ENCODE measurements at places on chromosomes 1 and 21.

DNA sequence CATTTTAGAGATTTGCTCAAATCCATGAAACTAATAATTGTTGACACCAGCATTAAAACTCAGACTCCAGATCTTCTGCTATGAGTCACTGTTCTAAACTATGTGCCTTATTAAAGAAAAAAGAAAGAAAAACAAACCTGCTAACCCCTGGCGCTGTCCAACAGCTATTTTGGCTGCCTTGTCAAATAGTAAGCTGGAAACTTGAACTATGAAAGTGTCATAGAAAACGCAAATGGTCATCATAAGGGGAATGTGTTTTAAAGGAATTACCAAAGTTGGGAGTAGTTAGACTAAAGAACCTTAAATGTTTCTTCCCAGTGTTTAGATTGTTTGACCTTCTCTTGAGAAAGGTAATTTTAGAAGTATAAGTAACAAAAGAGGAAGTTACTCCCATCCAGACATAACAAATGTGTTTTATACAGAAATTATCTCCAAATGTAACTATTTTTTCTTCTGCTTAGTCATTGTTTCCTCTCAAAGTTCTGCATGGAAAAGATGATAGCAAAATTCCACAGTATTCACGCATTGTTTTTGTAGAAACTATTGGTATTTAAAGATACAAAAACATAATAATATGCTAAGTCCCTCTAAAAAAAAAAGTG is 272.4 kb downstream of the TPR start:
- no peak for DNase-seq

DNA sequence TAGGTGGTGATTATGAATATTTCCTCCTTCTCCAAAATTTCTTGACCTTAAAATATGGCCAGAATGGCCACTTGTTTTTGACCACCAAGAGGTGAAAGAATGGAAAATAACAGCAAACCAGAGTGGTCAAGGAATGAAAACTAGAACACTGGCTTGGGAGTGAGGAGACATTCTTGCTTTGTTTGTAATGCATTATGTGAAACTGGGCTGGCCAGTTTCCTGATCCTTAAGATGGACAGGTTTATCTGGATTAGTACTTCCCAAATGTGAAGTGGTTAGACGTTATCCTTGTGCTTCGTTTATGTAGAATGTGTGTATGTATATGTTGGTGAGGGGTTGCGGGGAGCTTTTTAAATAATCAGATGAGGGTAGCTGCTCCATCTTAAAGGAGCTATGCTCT is 12.8 kb downstream of the PLA2G4A start:
- no peak for DNase-seq

GRCh38 chr1:94973309-94973922 is 46.5 kb upstream of the CNN3 start:
- DNase-seq: no peak

DNA sequence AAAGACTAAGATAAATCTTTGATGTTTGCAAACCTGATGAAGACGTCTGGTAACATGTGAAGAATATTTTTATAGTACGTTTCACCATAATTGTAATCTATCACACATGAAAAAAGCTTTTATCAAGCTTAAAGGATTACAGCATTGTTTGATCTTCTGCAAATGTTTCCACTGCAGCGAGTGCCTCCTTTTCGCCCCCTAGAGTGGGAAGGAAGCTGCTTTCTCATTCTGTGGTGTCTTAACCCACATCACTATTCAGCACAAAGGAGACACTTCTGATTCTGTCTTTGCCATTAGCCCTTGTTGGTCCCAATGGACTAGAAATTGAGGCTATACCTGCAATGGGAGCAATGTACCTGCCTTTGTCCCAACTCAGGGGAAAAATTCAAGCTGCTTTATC is 46.0 kb upstream of the IL12RB2 start:
- peak; percentile 7 for DNase-seq

DNA sequence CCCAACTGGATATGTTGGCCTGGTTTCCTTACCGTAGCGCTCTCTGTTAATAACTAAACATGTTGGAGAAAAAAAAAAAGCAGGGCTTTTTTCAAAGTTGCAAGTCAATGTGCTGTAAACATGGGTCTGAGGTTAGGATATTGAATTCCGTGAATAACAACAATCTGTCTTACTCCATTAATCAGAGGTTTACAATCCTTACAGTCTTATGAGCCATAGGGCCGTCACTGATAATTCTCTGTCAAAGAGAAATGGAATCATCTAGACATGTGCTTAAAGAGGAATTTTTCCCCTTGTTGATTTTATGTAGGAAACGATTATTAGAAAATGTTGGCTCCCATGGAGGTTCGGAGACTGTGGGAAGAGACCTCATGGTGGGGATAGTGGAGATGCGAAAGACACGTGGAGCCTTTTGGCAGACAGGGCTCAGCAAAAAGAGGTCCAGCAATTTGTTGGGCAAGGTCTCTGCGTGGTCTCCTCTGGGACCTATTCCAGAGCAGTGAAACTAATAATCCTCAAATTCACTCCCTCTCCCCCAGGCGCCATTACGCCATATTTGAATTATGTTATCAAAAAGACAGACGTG is 83.5 kb upstream of the CLDN14 start:
- DNase-seq: no peak

DNA sequence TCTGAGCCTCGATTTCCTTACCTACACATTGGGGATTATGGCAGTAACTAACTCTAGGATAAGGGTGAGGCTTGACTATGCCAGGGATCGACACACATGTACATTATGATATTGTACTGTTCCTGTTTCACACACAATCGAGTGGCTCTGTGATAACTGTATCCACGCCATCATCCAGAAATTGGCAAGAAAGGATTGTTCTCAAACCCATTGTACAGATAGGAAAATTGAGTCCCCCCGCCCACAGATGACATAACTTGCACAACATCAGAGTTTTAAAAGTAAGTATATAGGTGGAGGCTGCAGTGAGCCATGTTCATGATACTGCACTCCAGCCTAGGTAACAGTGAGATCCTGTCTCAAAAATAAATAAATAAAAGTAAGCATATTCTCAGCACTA is 3.8 kb downstream of the KANK4 start:
- no peak for DNase-seq

GRCh38 chr21:46160907-46161632 is 5.7 kb upstream of the FTCD start:
- no peak for DNase-seq

GRCh38 chr1:156488566-156489165 is 11.9 kb downstream of the MEF2D start:
- DNase-seq: no peak

DNA sequence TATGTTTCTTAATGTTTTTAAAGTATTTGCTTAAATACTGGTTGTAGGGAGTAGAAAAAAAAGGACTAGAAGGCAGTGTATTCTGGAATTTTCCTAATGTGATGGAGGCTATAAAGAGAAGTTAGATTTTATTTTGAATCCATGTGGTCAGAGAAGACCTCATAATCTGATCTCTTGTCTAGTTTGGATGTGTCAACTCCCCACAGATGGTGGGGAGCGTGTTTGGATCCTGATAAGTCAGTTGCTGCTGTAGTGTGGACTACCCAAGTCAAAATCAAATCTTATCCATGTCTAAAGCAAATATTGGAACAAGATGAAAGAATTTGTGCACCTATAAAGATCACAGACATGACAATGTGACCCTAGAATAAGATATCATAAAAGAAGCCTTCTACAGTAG is 918.0 kb downstream of the LTN1 start:
- no peak for DNase-seq

GRCh38 chr1:201377611-201378092 is at the start of gene TNNT2:
Gene TNNT2, minus strand, starts transcription at chr1:201377680. Its CDS starts 4,426 bp downstream, at chr1:201373254.
- DNase-seq: no peak

DNA sequence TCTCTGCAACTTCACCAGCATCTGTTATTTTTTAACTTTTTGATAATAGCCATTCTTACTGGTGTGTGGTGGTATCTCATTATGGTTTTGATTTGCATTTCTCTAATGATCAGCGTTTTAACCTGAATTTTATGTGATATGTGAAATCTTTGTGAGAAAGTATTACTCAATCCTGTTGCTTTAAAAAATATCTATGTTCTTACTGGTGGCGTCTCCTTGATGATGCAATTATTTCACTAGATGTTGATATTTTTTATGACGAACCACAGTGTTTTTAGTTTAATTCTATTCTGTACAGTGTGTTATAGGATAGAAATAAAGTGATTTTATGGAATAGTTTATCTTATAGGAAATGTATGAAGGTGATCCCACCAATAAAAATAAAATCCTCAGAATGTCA is 54.7 kb upstream of the GPR88 start:
- no peak for DNase-seq

DNA sequence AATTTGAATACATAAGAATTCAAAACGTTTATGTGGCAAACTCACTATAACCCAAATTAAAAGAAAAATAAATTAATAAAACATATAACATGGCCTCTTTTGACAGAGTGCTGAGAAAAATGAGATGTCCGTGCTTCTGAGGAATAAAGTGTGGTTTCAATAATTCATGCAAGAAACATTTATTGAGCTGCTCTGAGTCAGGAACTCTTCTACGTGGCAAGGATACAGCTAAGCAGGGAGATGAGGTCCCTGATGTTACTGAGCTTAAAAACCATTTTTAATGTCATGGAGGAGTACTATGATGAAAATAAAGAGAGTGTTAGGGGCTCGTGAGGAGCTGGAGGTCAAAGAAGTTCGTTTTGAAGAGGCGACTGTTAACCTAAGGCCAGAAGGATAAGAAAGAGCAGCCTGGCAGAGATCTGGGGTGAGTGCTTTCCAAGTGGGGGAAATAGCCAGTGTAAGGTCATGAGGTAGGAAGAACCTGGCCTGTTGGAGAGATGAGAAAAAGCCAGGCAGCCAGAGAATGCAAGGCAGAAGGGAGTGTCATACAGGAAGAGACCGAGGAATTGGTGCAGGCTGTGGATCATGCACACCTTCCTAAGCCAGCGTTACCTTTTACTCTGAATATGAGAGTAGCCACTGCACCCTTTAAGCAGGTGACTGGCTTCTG is 182.2 kb upstream of the DUSP10 start:
- DNase-seq: peak; percentile 46

GRCh38 chr1:166165661-166166328 is 1.0 kb downstream of the FAM78B start:
- DNase-seq: peak; percentile 69

DNA sequence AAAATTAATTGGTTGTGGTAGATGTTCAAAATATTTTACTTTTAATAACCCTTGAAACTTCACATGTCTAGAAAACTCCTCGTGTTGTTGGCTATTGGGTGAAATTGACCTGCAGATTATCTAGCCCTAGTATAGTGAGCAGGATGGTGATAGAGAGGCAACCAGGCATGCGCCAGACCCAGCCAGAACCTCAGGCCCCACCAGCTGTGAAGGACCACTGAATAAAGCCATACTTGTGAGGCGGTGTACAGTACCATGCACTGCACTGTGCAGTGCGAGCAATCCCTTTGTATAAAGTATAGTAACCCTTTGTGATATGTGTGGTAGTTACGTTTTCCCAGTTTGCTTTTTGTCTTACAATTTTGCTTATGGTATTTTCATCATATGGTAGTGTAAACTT is 8.5 kb downstream of the TTF2 start:
- DNase-seq: no peak

Measured in retina (tissue), 1 donor.